ENCODE measurements at places on chromosomes 11 and 22. TPM values are rescaled to one million over a fixed set of nuclear protein-coding genes. Genes with fewer than 3 reads are reported as not detected.
A peak's percentile ranks its signal among the peaks of the same experiment; 100 is the strongest.

HBD gene
- not detected for total RNA-seq

DNA sequence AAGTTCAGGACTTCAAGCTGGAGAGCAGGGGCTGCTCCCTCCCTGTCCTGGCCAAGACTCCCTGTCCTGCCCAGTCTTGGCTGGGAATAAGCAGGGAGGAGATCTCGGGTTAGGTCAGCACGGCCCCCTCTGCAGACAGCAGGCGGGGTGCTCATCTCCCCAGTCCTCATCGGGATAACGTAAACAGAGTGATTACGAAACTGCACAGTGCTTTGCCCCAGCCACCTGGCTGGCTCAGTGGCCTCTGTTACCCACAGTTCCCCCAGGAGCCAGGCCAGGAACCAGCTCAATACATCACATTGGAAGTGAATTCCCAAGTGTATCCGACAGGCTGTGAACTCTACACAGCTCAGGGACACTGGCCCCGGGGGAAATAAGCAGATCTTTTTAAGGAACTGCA lies 42.7 kb upstream of the KCNJ11 start:
- DNase-seq: no peak

DNA sequence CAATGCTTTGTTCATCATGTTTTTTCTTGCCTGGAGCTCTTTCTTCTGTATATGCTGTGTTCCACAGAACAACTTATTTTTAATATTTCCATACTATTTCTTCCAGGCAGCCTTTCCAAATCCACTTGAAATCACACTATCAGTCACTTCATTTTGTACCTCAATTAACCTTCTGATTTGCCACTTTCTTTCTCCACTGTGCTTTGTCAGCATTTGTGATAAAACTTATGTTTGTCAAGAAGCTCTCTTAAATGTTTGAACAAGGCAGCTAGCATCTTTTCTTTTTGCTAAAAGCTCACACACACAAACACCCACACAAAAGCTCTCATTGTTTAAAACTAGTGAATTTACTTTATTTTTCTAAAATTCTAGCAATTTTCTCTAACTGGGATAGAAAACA lies 2014.7 kb upstream of the RAG2 start:
- no peak for DNase-seq

DNA sequence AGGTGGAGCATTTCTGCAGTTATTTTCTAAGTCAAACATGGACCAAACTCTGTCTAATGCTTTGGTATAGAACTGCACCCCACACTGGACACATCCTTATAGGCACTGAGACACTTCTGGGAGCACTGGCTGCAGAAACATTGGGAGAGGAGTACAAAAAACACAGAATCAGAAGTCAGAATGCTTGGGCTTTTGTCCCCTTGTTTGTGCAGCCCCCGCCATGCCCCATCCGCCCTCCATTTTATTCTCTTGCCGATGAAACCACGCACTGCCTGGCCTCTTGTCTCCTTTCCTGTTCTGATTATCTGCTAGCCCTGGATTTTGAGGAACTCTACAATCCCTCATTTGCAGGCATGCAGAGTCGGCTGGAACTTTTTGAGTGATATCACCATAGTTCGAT lies 1201.2 kb downstream of the TBC1D22A start:
- no peak for DNase-seq

DNA sequence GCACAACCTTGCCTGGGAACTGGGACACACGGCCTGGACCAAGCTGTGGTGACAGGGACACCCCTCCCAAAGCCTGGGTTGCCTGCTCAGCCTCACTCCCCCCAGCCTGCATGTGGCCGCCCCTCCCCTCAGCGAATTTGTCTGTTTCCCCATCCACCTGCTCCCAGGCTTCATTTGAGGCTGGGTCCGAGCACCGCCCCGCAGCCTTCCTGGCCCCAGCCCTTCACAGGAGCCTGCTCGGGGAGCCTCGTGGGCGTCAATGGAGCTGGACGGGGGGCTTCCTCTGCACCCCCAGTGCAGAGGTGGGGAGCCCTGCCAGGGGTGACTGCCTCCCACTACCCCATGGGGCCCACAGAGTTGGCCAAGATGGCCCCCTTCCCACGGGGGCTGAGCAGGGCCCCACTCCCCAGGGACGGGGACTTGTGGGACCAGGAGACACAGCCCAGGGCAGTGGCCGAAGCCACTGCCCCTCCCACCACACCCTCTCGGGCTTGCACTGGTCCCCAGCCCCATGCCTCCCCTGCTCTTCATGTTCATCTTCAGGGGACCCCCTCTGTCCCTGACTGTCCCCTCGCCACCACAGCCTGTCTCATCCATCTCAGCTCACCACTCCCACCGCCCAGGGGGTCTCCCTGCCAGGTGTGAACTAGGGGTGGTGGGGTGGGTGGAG lies 91.7 kb downstream of the WNT7B start:
- no peak for DNase-seq

DNA sequence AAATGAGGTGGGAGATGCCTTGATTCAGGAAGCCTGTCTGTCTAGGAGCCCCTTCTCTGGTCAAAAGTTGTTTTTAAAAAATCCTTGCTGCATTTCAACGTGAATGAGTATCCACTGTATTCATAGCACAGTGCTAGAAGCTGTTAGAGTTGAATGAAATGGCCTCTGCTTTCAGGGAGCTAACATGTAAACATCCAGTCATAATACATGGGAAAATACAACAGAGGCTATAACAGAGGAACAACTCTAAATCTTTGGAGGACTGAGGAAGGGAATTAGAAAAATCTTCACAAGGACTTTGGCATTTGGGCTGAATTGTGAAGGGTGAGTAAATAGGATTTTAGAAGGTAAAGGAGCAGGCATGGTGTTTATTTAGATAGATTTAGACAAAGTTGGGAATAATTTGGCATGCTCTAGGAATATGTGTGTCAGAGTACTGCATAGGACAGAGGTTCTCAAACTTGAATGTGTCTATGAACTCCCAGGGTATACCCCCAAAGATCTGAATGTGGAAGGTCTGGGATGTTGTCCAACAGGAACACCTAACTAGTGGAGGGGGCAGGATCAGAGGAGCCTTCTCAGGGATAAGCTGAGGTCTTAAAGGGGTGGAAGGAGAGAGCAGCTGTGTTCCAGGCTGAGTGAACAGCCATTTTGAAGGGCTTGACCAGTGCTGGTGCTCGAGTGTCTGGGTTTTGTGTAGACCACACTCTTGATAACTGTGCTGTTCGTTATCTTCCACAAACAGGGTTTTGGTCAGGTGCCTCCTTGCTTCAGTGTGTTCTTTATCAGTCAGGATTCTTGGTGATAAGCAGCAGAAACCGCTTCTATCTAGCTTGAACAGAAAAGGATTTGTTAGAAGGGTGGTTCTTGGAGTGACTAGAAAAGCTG lies 12.7 kb downstream of the SREBF2 start:
- no peak for DNase-seq

DNA sequence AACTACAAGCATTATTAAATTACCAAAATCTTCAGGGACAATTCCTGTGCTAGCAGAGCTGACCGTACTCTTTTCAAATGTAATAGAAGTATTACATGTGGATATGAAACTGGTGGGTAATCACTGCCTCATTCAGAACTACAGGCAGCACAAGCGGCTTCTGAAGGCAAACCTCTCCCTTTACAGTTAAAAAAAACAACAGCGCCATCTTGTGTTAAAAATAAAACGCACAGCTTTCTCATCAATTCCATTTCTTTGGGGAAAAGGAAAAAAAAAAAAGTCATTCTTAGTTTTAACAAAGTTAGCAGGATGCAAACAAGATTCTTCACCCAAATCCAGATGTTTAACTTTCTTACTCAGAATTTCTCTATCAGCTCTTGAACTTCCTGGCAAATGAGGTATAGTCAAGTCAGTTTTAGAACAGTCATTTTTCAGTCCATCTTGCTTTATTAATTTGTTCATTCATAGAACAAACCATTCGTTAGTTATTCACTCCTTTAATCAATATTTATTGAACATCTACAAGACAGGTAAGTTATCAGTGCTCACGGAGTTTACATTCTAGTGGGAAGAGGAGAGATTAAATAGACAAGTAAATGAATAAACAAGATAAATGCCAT lies 331.8 kb upstream of the MPPED2 start:
- no peak for DNase-seq

DNA sequence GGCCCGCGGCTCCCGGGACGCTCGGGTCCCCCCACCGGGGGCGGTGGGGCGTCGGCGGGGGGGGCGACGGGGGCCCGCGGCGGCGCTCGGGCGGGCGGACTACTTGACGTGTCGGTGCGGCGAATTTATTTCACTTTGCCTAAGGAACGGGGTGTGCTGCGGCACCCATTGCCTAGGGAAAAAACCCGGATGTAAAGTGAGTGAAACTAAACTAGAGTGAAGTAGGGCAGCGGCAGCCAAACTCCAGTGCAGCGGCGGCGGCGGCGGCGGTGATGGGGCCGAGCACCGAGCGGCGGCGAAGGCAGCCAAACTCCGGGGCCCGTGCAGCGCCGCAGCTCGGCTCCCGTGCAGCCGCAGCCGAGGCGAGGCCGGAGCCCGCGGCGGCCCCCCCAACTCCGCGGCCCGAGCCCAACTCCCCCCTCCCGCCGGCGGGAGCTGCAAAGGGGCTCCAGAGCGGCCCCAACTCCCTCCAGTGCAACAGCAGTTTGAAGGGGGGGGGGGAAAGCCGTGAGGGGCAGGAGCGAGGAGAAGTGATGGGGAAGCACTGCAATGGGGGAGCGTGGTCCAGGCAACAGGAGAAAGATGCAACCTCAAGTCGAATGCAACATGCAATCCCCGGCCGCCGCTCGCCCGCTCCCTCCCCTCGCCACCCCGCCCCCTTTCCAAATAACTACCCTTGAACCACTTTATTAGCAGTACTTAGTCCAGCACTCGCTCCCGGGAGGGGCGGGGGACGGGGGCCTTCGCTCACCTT lies 647 bp upstream of the PHF21A start:
- peak; percentile 94 for DNase-seq

GRCh38 chr11:8826901-8827560 lies 84.0 kb upstream of the AKIP1 start:
- no peak for DNase-seq

GRCh38 chr11:124538019-124538418 lies 5.4 kb downstream of the OR8B12 start:
- DNase-seq: no peak

GRCh38 chr11:33687733-33688479 lies 12.7 kb downstream of the C11orf91 start:
- no peak for DNase-seq

HEPN1 gene
- total RNA-seq: not detected

GRCh38 chr22:39920134-39920743 lies 19.4 kb downstream of the GRAP2 start:
- DNase-seq: no peak

GRCh38 chr11:85767246-85767945 lies 43.5 kb downstream of the SYTL2 start:
- DNase-seq: no peak

DNA sequence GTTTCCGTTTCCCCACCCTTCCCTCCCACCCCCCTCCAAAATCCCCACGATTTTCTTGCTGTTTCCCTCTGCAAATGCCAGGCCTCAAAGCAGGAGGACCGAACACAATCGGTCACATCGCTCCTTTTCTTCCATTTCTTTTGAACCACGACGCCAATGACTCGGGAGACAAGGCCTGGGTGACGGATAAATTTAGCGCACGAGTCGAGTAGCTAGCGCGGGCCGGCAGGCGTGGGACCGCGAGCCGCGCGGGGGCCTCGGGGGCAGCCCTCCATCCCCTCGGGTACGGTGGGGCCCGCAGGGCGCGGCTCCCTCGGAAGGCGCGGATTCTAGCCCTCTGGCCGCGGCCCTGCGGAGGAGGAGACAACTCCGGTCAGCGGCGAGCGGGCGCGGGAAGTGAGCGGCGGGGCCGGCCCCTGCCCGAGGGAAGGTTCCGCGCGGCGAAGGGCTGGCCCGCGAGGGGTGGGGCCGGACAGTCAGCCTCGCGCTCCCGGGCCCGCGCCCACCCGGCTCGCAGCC lies 414 bp downstream of the JOSD1 start:
- peak; percentile 37 for DNase-seq

OR8G5 gene
- total RNA-seq: not detected

- no peak for DNase-seq
These were observed 106.4 kb upstream of the CCDC90B start for GRCh38 chr11:83392556-83392955.

GRCh38 chr11:117183724-117184349 lies 5.3 kb downstream of the SIDT2 start:
- peak; percentile 79 for DNase-seq

GRCh38 chr11:17650127-17650911 lies 69.1 kb upstream of the MYOD1 start:
- DNase-seq: no peak

- no peak for DNase-seq
These were observed 7.0 kb downstream of the PITPNB start for GRCh38 chr22:27912101-27912500.

DNA sequence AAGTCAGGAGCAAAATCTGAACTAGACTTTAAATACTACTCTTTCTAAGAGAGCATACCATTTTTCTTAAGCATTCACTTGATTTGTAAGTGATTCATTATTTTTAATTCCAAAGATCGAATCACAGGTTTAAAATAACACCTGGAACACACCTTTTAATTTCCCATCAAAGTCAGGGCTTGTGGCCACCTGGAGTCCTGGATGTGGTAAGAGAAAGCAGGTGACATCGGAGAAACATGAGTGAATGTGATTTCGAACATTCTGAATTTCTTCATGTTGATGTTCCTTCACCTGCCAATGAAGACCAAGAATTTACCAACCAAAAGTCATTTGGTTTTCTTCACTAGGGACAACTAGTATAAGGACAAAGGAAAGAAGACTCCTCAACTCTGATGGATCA lies 28.0 kb downstream of the ATL3 start:
- DNase-seq: no peak

SLC16A8 gene
- 0.20 TPM for total RNA-seq

DNA sequence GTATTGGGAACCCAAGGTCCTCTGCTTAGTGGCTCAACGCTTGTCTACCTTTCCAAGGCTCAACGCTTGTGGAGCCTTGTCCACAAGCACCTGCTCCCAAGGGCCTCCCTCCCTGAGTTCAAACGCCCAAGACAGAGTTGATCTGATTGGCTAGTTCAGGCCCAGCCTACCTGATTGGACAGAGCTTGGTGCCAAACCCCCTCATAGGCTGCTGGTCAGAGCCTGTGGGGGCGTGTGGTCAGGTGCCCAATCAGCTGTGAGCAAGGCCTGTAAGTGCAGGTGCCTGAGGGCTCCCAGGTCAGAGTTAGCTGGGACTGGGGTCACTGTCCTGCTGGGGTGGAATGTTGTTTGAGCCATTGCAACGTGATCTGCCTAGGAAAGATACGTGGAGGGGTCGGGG lies 16.9 kb upstream of the TMPRSS6 start:
- no peak for DNase-seq

- DNase-seq: no peak
These were observed 5.4 kb downstream of the TNRC6B start for GRCh38 chr22:40183029-40183581.

DNA sequence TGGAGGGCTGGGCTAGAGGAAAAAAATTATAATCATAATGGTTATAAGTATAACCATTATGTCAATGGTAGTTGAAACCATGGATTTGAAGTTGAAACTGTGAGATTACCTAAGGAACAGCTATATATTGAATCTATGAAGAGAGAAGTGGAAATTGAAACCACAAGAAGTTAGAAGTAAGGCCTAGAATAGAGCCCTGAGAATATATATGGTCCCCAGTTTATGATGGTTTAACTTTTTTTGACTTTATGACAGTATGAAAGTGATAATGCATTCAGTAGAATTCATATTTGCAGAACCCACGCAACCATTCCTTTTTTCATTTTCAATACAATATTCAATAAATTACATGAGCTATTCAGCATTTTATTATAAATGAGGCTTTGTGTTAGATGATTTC lies 15.0 kb downstream of the AASDHPPT start:
- DNase-seq: no peak

GAL gene
- 35.7 TPM for total RNA-seq

MYRF gene
- 0.23 TPM for total RNA-seq

All from lower leg skin (tissue), 4 donors.